ENCODE measurements at places on chromosomes 3 and 15.
A peak's percentile ranks its signal among the peaks of the same experiment; 100 is the strongest.

DNA sequence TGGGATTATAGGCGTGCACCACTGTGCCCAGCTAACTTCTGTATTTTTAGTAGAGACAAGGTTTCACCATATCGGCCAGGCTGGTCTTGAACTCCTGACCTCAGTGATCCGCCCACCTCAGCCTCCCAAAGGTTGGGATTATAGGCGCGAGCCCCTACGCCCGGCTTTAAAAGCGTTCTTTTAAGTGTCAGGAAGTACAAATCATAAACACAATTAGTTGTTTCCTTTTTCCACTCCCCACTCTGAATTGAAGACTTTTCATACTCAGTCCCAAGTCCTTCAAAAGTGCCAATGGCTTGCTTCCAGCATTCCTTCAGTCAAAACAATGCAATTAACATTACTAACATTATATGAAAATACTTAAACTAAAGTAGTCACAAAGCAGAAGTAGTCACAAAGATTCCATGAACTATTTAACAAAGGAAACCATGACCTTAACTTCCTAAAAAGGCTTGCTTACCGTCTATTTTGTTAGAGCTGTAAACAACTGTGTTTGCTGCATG lies 8.1 kb downstream of the WDR82 start:
- no peak for DNase-seq

DNA sequence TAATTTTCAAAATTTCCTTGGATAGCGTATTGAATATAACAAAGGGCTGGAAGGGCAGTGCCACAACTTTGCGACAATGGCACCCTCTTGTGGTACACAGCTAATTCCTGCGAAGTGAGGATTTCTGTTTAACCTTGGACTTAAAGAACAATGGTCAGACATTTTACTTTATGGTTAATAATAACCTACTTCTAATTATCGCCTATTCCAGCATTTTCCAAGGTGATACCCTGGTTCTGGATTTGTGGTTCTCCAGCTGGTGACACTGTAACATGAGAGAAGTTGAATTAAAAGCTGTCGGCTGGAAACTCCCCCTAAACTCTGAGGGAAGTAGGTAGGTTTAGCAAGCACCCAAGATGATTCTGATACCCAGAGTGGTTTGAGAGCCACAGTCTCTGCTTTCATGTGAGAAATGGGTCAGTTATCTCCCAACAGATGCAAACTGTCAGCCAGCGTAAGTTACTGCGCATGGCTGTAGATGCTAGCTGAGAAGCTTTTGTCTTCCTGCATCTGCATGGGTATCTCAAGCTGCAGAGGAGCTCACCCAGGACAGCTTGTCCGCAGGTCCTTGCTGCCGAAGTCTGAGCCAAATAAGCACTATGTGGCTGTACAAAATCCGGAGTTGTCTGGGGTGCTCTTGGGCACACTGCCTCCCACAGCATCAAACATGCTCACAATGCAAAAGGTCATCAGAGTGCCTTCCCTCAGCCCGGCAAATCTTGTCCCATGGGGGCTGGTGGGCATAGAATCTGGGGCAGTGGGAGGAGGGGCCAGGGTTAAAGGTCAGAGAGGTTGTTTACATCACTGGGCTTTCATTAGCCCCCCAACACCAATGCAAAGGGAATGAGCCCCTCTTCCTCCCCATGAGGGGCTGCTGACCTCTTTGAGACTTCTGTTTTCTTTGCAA lies 6.6 kb upstream of the CHSY1 start:
- peak; percentile 77 for DNase-seq

- DNase-seq = no peak
These were observed 402.2 kb downstream of the TBC1D5 start for GRCh38 chr3:17340261-17340660.

DNA sequence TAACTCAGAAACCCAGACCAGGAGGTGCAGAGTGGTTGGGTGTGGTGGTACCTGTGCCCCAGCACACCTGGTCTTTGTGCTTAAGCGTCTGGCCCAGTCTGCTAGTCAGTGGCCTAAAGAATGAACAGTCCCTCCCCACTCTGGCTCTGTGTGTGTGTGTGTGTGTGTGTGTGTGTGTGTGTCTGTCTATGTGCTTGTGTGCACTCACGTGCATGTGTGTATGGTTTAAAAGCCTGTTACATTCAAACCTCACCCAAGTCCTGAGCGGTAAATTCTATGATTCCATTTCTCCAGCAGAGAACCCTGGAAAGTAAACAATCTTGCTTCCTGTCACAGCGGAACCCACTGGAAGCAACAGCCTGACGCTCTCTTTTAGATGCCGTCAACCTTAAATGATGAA lies 34.2 kb downstream of the EDEM1 start:
- DNase-seq = no peak

GRCh38 chr3:184712248-184713039 lies 580 bp upstream of the MAGEF1 start:
- no peak for DNase-seq

DNA sequence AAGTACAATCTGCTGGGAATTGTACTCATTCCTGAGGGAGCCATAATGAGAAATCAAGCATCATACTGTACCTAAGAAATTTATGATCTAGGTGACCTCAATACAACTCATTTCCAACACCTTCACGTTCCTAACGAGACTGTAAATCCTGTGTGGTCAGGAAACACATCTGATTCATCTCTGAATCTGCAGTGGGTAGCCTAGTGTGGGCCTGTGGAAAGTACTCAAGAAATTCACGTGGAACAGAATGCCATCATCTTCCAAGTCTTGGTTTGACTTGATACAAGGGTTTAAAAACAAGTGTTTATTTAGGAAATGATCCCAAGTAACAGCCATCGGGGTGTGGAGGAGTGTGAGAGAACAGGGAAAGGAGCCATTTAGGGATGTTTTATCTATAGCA lies 568.9 kb downstream of the EDEM1 start:
- no peak for DNase-seq

GRCh38 chr3:51622868-51623267 lies 48.2 kb upstream of the TEX264 start:
- no peak for DNase-seq

DNA sequence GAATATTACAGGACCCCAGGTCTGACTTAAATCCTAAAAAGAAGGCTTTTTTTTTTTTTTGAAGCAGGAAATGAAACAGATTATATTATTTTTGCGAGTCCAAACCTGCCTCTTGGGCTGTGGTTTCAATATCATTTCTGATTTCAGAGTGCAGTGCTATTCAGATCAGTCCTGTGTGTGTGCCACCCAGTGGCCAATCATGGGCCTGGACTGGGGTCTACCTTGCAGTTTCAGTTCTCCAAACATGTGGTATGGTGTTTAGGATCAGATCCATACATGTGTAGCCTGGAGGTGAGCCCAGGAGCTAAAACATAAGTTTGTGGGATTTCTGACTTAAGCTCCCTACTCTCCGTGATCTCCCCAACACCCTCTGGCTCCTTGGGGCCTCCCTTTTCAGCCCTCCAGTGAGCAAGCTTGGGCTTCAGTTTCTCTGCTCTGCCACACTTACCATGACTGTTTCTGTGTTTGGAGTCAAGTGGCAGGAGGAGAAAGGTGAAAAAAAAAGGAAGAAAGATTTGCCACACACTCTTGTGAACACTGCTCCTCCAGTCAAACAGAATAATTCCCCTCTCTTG lies 12.1 kb upstream of the THSD4 start:
- DNase-seq = peak; percentile 65

GRCh38 chr3:9732080-9732739 lies 675 bp downstream of the BRPF1 start:
- DNase-seq = peak; percentile 38

- DNase-seq = peak; percentile 90
These were observed 21.8 kb upstream of the ANPEP start for GRCh38 chr15:89836267-89837133.

GRCh38 chr15:60389261-60390077 lies 8.3 kb downstream of the ANXA2 start:
- DNase-seq = no peak

DNA sequence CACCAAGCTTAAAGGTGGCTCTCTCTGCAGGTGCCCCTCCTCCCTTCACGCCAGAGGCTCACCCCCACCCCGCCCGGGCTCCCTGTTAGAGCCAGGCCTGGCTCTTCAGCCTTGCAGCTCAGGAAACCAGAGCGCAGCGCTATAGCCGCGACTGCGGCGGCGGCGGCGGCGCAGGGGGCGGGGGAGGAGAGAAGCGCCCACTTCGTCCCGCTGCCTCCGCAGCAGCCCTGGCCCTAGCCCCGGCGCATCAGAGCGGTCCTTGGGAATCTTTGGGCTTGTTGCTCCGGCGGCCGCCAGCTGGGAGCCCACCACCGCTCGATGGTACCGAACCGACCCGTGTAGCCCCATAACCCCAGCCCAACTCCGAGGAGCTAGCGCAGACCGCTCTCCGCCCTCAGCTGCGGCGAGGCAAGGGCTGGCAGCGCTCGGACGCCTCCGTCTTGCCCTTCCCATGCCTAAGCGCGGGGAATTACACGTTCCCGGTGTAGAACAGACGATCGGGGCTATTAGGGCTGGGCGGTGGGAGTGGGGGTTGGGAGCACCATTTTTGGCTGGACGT lies 1.2 kb downstream of the RASGRF1 start:
- no peak for DNase-seq

- no peak for DNase-seq
These were observed 23.6 kb upstream of the RPL35A start for GRCh38 chr3:197926418-197926817.

DNA sequence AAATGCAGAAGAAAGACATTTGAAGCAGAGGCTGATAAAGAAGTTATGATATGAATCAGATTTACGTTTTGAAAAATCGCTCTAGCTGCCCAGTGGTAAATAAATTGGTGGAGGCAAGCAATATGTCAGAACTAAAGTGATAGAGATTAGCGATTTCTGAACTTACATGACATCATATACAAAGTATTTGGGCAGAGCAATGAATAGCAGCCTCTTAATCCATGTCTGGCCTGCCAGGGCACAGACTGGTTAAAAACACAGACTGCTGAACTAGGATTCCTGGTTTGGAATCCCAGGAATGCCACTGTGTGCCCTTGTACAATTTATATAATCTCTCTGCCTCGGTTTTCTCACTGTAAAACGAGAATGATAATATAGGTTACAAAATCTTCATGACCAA lies 243.1 kb upstream of the SETMAR start:
- DNase-seq = no peak

DNA sequence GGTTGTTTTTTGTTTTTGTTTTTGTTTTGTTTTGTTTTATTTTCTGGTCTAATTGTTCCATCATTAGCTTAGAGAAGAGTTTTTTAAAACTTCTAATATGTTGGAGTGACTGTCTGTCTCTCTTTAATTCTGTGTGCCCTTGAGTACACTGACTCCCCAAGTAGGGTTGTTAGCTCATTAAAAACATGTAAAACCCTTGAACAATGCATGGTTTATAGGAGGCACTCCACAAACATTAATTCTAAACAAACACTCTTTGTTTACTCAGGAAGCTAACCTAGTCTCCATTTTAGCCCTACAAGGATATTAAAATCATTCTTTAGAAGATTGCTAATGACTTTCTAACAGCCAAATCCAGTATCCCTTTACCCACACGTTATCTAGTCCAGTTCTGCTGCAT lies 100.5 kb downstream of the CGGBP1 start:
- DNase-seq = no peak

DNA sequence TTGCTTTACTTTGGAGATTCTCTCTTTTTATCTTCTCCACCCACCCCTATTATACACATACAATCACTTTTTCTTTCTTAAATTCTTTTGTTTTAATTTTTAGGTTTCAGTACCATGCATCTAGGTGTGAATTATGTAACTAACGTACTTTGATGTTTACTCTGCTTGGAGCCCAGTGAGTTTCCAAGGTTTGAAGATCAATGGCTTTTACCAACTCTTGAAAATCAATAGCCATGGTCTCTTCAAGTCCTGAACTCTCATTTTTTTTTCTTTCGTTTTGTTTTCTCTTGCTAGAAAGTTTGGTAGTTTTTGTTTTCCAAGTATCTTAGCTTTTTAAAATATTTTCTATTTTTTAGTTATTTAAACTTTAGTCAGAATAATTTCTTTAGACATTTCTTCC lies 417.2 kb downstream of the ZBBX start:
- no peak for DNase-seq

DNA sequence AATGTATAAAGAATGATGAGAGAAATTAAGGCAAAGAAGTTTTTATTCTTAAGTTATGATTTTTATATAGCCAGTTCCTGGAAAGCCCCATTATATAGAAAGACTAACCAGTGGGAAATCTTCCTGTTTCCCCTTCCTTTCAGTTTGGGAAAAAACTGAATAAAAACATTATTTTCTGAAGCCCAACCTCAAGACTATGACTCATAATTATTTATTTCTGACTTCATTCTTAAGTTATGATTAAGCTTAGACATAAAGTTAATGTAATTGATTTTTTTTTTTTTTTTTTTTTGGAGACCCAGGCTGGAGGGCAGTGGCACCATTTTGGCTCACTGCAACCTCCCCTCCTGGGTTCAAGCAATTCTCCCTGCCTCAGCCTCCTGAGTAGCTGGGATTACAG lies 55.8 kb downstream of the TRPC1 start:
- peak; percentile 81 for DNase-seq

DNA sequence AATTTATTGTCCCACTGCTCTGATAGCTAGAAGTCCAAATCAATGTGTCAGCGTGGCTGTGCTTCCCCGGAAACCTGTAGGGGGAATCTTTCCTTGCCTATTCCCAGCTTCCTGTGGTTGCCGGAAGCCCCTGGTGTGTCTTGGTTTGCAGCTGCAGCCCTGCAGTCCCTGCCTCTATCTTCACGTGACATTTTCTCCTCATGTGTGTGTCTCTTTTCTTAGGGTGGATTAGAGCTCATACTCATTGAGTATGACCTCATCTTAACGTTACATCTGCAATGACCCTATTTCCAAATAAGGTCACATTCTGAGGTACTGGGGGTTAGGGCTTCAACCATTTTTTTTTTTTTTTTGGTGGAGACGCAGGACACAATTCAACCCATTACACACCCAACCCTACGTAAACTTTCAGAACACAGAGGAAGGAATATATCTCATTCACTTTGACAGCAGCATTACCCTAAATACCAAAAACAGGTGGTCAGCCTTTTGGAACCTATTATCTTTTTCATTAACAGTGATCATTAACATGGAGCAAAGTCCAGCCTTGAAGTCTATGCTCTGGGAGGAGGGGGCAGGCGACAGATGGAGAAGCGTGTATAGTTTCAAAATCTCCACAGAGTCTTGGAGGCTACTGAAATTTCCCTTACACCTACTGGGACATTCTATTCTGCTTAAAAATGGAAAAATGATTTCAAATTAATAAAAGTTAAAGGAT lies 88.6 kb downstream of the RYK start:
- peak; percentile 9 for DNase-seq

- no peak for DNase-seq
These were observed 1.5 kb downstream of the RHOA start for GRCh38 chr3:49410066-49410845.

- peak; percentile 66 for DNase-seq
These were observed 618.5 kb upstream of the BCHE start for GRCh38 chr3:166455744-166456143.

DNA sequence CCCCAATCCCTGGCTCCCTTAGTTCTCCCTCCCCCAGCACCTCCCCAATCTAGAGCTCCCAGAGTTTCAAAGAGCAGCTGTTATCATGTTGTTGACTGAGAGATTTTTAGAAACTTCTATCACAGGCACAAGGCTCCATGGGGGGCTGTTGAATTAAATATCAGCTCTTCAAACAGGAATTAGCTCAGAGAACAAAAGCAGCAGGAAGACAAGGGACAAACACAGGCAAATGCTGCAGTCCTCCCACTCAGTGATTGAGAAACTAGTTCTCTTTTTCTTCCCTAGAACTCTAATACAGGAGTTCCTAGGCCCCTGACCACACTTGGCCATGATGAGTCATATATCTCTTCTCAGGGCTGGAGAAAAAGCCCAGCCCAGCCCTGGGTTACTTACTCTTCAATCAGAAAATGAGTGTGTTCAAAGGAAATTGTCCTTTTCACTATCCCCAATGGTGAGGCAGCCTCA lies 262.1 kb downstream of the IGSF11 start:
- DNase-seq = no peak

Measured in ELR (cell line).